ENCODE measurements at places on chromosomes 16 and 17.

GRCh38 chr16:17347624-17348023, 123.1 kb downstream of the XYLT1 start:
- no peak for DNase-seq

DNA sequence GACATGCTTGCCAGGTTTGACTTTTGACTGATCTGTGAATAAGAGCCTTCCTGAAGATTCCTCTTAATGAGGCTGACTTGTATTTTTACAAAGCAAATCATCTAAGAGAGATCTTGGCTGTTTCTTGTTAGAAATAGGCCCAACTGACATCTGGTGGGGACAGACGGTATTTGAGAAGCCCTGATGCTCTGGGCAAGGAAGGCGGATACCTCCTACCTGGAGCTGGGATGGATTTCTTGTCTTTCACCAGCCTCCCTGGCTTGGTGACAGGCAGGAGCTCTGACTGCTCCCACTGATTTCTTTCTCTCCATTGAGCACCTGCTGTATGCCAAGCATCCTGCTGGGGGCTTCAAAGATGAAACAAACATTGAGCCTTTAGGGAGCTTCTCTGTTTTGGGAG, 40.4 kb downstream of the AKAP1 start:
- DNase-seq: no peak

- no peak for DNase-seq
Measured at GRCh38 chr16:71185347-71185746, 45.2 kb downstream of the HYDIN start.

GRCh38 chr17:50458701-50459676, 9.7 kb downstream of the CHAD start:
- DNase-seq: no peak
